ENCODE measurements at places on chromosomes 7 and 10. TPM values are rescaled to one million over a fixed set of nuclear protein-coding genes. Genes with fewer than 3 reads are reported as not detected.

- no peak for DNase-seq
These were observed 84.1 kb upstream of the RPA3 start for GRCh38 chr7:7802531-7802930.

- no peak for DNase-seq
These were observed 502.7 kb upstream of the PODXL start for GRCh38 chr7:132059141-132059540.

GRCh38 chr7:2066251-2066919, 166.4 kb downstream of the MAD1L1 start:
- no peak for DNase-seq

DNA sequence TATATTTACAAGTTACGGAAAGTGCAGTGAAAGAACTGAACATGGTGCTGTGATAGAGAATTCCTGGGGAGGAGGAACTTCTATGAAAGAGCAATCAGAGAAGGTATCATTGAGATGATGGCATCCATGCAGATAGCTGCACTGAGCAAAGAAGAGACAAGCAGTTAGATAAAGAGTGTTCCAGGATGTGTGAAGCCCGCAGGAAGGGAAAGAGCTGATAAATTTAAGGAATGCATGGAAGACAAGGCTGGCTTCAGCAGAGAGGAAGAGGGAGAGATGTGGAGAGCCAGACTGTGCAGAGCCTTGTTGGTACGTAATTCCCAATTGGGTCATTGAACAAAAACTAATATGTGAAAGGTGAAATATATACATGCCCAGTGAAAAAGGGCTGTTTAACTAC, 538.9 kb downstream of the INHBA start:
- DNase-seq, result no peak

- DNase-seq, result no peak
These were observed 23.3 kb downstream of the DNAH11 start for GRCh38 chr7:21566094-21566493.

- no peak for DNase-seq
These were observed 51.2 kb downstream of the ANLN start for GRCh38 chr7:36440880-36441279.

GRCh38 chr10:119675483-119676170, 24.4 kb downstream of the BAG3 start:
- no peak for DNase-seq

- no peak for DNase-seq
These were observed 858.5 kb downstream of the KCNMA1 start for GRCh38 chr10:76778914-76779795.

- DNase-seq, result no peak
These were observed 129.3 kb downstream of the GFRA1 start for GRCh38 chr10:116143673-116144222.

DNA sequence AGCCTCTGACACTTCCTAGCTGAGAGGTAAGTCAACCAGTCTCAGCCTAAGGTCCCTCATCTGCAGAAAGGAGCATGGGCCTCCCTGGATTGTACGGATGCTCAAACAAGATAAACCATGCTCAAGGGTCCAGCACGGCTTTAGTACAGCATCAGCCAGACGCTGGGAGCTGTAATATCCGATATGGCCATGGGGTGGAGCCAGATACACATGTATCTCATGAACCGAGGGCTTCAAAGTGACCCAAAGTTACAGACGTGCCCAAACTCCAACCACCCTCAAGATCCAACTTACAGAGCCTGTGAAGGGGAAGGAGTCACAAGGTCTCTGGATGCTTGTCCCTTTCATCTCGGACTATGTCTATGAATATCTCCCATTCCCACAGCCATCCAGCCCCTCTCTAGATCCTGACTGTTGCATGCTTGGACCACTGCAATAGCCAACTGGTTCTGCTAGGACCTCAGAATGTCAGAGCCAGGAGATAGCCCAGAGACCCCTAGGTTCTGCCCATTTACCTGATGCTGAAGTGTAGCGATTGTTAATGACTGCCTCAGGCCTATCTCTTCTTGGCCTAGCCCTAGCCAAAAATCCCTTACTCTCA, 142.4 kb downstream of the SH3PXD2A start:
- DNase-seq, result peak; percentile 98

The RALA gene
- total RNA-seq, result 14.0 TPM

The GAD2 gene
- not detected for total RNA-seq

The PAXIP1 gene
- total RNA-seq, result 7.9 TPM
